ENCODE measurements at places on chromosomes 3 and 15.

DNA sequence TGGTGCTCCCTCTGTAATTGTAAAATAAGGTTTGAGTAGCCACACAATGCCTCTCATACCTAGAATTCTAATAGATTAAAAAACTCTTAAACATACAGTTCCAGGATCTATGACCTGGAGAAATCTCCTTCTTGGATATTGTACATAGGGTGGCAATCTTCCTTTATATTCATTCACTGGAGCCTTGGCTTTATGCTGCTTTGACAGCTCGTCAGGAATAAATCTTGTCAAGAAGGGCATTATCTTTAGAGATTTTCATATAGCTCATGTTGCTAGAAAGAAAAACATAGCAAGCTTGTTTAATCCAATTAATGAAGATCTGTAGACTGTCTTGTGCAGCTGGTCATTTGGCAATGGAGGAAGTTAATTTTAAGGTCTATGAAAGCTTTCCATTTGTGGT is 131.1 kb downstream of the PYDC2 start:
- DNase-seq: no peak

DNA sequence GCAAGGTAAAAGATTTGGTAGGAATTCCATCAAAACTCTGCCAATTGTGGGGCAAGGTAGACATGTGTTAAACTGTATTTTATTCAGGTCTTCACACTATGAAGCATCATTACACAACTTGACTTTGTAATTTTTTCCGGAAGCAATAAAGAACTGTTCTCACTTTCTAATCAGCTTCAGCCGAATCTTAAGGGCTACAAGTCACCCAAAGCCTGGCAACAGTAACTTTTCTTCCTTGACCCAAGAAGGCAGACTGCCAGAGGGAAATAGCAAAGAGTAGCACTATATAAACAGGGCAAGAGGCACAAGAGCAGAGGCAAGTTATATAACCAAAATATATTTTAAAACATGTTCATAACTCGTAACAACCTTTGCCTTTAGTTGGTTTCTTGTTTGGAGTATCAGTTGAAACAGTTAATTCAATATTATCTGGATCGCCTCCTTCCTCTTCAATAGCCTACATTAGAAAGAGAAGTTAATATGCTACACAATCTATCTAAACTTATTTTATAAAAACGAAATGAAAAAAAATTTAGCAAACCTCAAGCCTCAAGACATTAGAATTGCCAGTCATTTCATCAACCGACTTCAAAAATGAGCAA is 1.4 kb downstream of the SLTM start:
- no peak for DNase-seq

- no peak for DNase-seq
Observed at GRCh38 chr3:132911741-132912415, 126.3 kb upstream of the TMEM108 start.

GRCh38 chr3:182904164-182904563 is 76.2 kb downstream of the DCUN1D1 start:
- no peak for DNase-seq

DNA sequence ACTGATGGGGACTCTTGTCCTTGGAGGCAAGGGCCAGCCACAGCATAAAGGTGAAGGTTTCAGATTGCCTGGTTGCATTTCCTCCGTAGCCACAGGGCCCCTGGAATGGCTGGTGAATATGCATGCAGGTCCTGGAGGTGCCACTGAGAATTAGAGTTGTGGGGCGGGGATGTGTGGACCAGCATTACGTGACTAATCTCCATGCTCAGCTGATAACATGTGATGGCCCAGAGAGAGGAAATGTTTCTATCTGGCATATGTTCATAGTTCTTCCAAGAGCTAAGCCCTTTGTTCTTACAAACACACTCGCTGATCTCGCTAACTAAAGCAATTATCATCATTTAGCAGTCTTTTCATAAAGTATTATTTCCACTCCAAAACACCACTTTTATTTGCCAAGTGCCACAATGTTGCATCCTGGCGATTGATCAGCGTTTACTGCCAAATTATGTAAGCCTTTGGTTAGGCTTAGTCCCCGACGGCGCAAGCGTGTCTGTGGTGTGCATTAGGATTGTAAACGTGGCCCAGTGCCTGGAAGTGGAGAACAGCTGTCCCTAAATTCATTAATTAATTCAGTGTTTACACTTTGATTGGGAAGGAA is 55.9 kb downstream of the CGNL1 start:
- DNase-seq: no peak

GRCh38 chr3:175108613-175109151 is 249.5 kb downstream of the NAALADL2 start:
- DNase-seq: no peak

DNA sequence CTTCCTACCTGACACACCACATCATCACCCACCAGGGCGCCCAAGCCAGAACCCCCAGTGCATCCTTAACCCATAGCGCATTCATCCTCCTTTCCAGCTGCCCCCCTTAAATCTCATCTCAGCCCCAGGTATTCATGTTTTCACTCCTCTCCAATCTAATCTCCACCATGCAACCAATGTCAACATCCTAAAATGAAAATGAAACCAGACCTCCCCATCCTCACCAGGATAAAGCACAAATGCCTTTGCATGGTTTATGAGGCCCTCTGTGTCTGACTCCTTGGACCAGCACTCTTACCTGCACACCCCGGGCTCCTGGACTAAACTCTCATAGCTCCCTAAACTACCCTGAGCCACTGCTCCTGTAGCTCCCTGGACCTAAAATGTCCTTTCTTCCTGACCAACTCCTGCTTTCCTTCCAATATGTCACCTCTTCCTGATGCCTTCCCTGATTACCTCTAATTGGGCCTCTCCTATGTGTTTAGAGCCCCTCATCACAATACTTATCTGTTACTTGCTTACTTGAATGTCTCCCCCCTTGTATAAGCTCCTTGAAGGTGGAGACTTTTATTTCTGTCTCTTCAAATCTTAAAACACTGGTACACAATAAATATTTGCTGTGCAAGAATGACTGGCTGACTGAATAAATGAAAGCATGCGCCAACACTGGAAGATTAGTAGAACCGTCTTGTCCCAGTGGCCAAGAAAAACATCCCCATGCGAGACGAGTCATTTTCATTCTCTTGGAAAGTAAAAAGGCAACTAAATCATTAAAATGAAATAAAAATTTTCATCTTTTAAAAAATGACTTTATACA is 142.5 kb downstream of the XXYLT1 start:
- no peak for DNase-seq

DNA sequence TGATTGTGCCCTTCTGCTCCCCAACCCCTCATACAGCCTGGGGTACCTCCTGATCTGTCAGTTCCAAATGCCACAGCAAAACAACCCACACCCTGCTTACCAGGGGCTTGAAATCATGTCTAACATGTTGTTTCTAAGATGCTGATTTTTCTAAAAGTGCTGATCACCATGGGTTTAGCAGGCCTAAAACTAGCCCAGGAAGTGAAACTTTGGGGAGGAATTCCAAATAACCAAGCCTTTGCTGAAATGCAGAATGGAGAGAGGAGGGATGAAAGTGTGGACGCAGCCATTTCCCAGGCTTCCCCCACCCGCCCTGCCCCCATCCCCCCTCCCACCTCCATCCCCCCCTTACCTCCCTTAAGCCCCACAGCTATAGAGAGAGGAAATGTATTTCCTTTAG is 2.0 kb upstream of the HRH1 start:
- no peak for DNase-seq

DNA sequence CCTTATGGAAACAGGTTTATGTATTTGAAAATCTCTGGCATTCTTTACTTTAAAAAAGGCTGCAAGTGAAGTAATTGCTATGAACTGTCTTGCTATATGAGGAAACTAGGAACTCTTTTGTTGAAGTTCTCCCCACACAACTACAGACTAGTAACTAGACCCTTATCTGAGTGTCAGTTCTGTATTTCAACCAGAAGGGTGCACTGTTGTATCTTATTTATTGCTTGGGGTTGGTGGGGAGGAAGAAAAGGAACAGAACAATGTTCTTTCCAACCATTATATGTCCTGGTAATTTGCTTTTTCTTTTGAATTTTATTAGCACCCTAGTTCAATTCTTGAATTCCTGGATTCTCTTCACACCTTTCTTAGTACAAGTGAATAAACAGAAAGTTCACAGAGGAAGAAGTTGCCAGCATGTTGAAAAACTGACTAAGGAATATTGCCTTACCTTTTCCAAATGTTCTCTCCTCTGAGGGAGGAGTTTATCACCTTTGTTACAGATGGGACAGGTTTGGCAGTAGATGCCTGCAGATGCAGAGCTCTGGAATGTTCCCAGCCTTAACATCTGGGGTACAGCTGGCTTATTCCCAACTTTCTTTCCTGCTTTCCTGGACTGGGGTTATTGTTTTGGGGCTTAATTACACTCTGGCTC is 162.4 kb upstream of the CFAP20DC start:
- DNase-seq: no peak

DNA sequence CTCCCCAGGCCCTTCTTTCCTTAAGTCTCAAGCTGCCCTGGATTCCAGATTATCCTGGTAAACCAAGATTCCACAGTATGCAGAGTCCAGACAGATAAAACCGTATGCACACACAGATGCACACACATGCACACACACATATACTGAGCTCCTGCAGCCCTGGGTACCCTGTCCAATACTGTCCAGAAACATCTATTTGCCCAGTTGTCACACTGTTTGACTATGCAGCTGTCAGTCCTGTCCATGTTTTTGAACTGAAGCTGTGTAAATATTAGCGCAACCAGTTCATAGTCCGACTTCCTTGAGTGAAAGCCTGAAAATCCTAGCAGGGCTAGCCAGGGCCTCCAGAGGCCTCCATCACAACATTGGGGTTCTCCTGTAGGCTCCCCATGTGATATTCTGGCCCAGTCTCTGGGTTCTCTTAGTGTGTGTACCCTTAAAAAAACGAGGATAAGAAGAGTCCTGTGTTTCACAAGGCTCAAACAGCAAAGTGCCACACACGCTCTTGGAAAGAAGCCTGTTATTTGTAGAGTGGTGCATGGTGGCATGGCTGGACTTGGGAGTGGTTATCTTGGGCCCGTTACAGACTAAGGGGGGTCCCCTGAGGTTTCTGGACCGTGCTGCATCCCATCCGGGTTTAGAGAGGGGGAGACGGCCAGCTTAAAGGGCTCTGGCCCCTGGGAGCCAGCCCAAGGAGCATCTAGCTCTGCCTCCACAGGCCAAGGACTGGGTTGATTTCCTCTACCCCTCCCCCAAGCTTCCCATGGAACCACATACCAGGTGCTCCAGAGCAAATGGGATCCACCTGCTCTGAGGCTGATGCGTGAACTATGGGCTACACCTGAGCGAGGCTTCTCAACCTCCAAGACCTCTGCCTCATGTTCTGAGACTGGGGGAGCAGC is 108.3 kb downstream of the IQSEC1 start:
- no peak for DNase-seq
